ENCODE measurements at places on chromosomes 7 and 10. TPM values are rescaled to one million over a fixed set of nuclear protein-coding genes. Genes with fewer than 3 reads are reported as not detected.

The HTR5A gene
- not detected for total RNA-seq

The ZNF425 gene
- 3.8 TPM for total RNA-seq

The CRYGN gene
- not detected for total RNA-seq

The CTTNBP2 gene
- 8.9 TPM for total RNA-seq
